ENCODE measurements at places on chromosomes 1 and 21. TPM values are rescaled to one million over a fixed set of nuclear protein-coding genes. Genes with fewer than 3 reads are reported as not detected.

Gene IVL
- total RNA-seq: not detected

Gene MPL
- not detected for total RNA-seq

- DNase-seq: peak; percentile 29
Observed at GRCh38 chr1:153774780-153775457, at the start of gene SLC27A3. TSS of gene SLC27A3 (plus strand) at chr1:153775407. CDS start at chr1:153775498, 91 bp downstream.

GRCh38 chr1:230548357-230548756, 93.9 kb upstream of the COG2 start:
- DNase-seq: no peak

- DNase-seq: no peak
Observed at GRCh38 chr1:59406437-59407164, 109.7 kb downstream of the FGGY start.
